Dermis lymphatic vessel endothelial cell (primary cell): ENCODE measurements at places on chromosomes 6 and 20. TPM values are rescaled to one million over a fixed set of nuclear protein-coding genes. Genes with fewer than 3 reads are reported as not detected.

The PCED1A gene
- 13.1 and 18.7 TPM in 2 replicates for total RNA-seq

The IL17A gene
- total RNA-seq, result not detected in 2 replicates

The TNNC2 gene
- 0.17 TPM in 1 of 2 replicates, not detected in the other for total RNA-seq

The NNAT gene
- total RNA-seq, result 0.09 TPM in 1 of 2 replicates, not detected in the other

The EYA2 gene
- total RNA-seq, result 0.11 TPM in 1 of 2 replicates, not detected in the other

The CLPSL2 gene
- not detected in 2 replicates for total RNA-seq

The PROKR2 gene
- not detected in 2 replicates for total RNA-seq

The RRAGD gene
- 0.43 and 0.76 TPM in 2 replicates for total RNA-seq

The SGK2 gene
- 0.09 and 0.43 TPM in 2 replicates for total RNA-seq

The SYNDIG1 gene
- total RNA-seq, result not detected in 2 replicates
